ENCODE measurements at places on chromosomes 3 and 15.

DNA sequence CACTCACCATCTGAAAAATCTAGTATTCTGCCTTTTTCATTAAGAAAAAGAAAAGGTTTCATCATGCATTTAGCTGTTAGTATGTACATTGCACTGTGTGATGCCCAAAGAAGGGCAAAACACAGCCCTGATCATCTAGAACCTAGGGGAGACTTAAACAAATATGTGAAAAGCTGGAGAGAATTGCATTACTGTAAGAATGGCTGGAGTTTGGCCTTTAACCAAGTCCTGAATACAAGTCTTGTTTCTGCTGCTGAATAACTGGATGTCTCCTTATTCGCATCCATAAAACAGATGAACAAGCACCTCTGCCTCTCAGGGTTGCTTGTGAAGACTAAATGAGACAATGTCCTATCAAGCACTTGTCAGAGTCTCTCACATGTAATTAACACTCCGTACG lies 233.4 kb upstream of the LRTM1 start:
- DNase-seq = no peak

DNA sequence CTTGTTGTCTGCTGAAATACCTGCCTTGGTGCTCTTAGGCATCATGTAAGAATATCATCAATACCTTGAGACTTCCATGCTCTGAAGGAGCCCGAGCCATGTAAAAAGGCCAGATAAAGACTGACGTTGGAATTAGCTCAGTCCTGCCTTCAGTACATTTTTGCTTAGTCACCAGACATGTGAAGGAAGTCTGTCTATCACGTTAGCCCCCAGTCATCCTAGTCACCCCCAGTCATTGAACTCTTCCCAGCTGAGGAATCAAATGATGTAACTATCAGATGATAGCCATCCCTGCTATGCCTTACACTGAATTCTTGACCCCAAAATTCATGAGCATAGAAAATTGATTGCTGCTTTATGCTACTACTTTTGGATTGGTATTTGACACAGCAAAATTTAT lies 351.2 kb upstream of the SGO1 start:
- no peak for DNase-seq

GRCh38 chr3:151301787-151302186 lies 14.8 kb downstream of the GPR87 start:
- DNase-seq = no peak

DNA sequence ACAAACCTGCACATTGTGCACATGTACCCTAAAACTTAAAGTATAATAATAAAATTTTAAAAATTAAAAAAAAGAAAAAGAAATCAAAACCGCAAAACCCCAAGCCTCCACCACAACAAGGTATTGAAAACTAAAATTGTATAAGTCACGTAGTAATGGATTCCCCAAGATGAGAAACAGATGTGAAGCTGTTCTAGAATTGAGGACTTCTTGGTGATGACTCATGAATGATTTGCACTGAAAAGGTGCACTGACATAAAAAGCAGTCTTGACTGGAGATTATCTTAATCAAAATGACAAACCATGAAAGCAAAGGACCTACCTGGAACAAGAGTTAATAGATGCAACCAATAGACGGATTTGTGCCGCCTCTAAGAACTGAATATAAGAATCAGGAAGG lies 225.8 kb downstream of the MYRIP start:
- no peak for DNase-seq

GRCh38 chr15:70355275-70355795 lies 257.6 kb upstream of the TLE3 start:
- no peak for DNase-seq
